ENCODE measurements at places on chromosomes 6 and 20.

GRCh38 chr6:36226438-36227047 is 30.0 kb downstream of the BRPF3 start:
- no peak for DNase-seq

DNA sequence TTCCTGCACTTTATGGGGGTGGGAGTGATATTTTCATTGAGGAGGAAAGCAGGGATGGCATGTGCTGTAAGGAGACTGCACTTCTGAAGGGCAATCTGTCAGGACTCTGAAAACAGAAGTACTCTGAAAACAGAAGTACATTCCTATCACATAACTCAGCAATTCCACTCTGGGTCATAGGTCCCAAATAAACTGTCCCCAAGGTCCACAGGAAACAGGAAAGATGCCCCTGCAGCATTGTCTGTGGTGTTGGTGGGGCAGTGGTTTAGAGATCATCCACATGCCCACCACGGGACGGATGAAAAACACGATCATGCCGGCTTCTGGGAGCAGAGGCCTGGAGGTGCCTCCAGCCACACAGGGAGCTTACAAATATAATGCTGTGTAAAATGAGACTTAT is 150.3 kb downstream of the OTOR start:
- DNase-seq: no peak

- no peak for DNase-seq
Observed at GRCh38 chr6:34992376-34992775, 103.3 kb downstream of the ANKS1A start.

DNA sequence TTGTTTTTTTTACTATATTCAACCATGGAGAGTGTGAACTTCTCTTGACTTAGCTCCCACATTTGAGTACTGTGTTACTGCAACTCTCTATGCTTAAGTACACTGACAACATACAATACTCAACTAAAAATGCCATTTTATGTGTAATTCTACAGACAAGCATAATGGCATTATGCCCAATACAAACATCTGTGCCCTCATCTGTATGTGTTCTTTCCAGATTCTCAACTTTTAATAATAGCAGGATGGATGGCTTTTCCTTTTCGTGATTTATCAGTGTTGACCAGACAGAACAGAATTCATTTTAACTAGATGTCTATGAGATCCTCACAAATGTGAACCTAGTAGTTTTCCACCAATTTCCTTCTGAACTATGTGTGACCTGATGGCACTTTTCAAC is 84.2 kb upstream of the MARCKS start:
- DNase-seq: no peak

- DNase-seq: no peak
Observed at GRCh38 chr6:163239572-163240340, 174.8 kb upstream of the QKI start.

DNA sequence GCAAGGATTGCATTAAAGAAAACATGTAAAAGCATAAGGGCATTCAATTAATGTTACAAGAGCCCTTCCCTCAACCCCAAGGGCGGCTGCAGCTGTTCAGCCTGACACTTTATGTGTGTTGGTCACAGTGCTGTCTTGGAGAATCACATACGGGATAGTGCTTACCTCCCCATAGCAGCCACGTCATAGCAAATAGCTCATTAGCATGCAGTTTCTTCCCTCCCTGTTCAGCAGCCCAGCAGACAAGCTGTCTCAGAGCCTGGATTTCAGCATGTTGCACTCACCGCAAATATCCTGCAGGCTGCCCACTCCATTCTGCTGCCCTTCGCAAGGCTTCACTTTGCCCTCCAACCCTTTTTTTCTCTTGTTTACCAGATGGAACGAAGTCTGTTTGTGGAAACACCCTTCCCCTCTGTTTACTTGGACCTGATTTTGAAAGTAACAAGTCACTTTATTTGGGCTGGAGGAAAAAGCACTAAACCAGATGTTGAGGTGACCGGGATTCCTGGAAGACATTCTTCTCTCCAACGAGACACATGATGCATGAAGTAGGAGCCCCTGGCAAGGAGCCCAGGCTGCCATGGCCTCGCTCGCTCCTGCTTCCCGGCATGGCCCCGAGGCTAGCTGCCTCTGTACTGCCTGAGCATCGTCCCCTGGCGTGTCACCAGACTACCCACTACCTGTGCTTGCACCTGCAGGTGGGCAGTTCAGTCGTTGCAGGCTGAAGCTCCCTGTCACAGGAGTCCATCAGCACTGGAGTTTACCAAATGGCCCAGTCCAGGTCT is 151.6 kb upstream of the GMDS start:
- no peak for DNase-seq

- DNase-seq: peak; percentile 69
Observed at GRCh38 chr6:15491255-15491985, 171.4 kb downstream of the DTNBP1 start.

- no peak for DNase-seq
Observed at GRCh38 chr20:5109276-5109675, 10.5 kb downstream of the PCNA start.

- DNase-seq: no peak
Observed at GRCh38 chr20:17793986-17794385, 94.2 kb downstream of the BANF2 start.

- DNase-seq: peak; percentile 45
Observed at GRCh38 chr20:50308513-50309279, 118.1 kb downstream of the CEBPB start.

DNA sequence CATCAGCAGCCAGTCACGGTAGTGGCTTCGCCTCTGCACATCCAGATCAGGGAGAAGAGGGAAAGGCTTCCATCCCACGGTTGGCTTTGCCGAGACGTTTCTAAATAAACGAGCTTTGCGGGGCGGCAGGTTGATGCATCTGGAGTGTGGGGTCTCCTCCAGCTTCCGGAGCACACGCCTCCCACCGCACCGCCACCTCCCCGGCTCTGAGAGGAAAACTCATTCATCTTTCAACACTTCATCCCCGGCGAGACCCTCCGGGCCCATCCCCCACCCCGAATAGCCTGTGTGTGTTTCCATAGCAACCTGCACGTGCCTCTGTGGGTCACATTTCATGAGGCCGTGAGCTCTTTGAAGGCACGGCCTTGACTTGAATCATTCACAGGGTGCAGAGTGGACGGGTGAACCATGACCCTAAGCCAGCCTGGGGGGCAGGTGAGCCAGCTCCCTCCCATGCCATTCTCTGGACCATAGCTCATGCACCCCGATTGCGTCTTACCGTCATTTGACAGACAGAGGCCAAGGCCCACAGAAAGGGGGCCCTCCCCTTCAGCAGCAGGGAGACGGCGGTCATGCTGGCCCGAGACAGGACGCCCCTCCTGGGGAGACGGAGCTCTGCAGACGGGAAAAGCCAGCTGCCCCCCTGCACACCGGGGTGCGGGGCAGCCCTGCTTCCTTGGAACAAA is 16.2 kb upstream of the CHRNA4 start:
- DNase-seq: peak; percentile 66

DNA sequence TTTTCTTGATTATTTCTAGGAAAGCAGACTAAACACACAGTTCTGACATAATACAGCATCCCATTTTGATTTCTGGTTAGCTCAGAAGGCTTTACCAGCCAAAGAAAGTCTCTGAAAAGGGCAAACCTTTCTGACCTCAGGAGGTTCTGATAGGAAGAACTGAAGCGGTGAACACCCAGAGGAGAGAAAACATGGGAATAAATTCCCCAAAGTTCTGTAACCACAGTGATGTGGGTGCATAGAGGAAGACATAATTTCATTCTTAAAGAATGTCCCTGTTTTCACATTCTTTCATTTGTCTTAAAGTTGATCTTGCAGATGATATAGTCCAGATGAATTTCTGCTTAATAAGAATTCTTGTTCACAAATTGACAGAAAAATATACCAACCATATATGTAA is 60.3 kb downstream of the RSPO3 start:
- DNase-seq: no peak

DNA sequence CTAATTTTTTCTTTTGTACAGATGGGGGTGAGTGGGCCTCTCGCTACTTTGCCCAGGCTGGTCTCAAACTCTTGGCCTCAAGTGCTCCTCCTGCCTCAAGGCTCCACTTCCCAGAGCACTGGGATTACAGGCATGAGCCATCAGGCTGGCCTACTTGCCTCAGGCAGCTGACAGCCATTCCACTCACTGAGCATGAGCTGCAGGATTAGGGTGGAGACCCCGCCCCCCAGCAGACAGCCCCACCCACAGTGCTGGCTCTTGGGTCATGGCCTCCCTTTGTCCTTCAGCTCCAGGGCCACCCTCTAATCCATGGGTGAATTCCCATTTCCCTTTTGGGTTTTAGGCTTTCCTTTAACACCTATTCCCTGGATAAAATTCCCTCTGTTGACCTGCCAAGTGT is 82.1 kb downstream of the BFSP1 start:
- DNase-seq: no peak

GRCh38 chr6:102407886-102408741 is 1014.6 kb downstream of the GRIK2 start:
- DNase-seq: no peak

- DNase-seq: peak; percentile 41
Observed at GRCh38 chr6:7540595-7540994, 876 bp upstream of the DSP start.

DNA sequence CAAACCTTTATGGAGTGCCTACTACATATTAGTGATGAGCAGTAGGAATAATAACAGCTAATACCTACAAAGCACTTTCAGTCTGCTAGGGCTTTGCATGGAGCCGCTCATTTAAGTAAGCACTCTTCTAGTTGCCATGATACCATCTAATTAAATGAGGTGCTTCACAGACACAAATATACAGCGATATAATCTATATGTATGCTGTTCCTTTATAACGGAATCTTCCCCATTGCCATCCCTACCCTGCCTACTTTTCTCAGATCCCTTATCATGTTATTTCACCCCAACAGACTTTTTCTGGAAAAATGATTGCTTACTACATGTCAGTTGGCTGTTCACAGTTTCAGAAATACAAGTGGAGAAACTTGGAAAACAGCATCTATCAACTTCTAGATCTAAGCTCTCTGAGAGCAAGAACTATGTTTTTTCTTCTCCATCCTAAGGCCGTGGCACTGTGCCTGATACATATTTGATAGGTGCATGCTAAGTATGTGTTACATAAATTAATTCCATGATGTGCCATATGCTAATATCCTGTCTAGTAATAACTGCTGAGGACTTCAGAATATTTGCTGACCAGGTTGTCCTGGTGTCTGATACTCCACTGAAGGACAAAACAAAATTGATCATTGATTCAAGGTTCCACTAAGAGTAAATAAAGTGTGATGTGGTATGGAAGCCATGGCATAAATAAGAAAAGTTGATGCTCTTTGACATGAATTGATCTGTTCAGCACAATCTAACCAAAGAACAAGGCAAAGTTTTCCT is 124.6 kb downstream of the GMPR start:
- no peak for DNase-seq

GRCh38 chr6:149095842-149096241 is 221.7 kb upstream of the TAB2 start:
- DNase-seq: no peak

GRCh38 chr20:32404017-32404416 is 45.9 kb downstream of the ASXL1 start:
- no peak for DNase-seq

DNA sequence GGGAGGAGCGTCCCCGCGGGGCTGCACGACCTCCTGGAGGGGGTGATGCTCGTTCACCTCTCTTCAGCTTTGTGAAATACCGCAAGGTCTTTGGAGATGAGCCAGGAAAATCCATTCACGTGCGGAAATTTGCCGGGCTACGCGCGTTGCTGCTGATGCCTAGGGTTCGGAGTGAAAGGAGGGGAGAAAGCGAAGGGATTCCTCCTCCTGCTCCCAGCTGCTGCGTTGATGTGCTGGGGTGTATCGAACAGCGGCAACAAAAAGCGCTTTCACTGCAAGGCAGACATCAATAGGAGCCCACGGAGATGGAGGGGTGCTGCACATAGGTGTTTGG is 391 bp upstream of the B3GAT2 start:
- DNase-seq: no peak

GRCh38 chr6:36626636-36627035 is 32.5 kb downstream of the SRSF3 start:
- DNase-seq: no peak

GRCh38 chr6:75118925-75119515 is 86.8 kb downstream of the COL12A1 start:
- DNase-seq: no peak

GRCh38 chr6:133964052-133964451 is 11.0 kb downstream of the TBPL1 start:
- DNase-seq: no peak

- no peak for DNase-seq
Observed at GRCh38 chr6:5498579-5498899, 237.2 kb downstream of the FARS2 start.

DNA sequence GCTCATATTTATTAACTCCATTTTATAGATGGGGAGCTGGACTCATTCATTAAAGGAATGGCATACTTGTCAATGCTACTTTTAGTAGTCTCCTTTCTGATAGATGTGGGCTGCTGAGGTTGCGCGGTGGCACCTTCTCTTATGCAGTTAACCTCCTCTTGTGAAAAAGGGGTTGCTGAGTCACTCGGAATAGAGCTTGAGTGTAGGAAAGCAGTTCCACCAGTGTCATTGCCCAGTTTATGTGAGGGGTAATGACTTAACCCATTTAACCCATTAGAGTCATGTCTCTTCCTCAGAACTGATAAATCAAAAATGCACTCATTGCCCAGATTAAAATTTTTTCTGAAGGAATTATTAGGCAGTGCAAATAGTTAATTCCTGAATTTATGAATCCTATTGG is 6.3 kb downstream of the MAPK14 start:
- DNase-seq: no peak

DNA sequence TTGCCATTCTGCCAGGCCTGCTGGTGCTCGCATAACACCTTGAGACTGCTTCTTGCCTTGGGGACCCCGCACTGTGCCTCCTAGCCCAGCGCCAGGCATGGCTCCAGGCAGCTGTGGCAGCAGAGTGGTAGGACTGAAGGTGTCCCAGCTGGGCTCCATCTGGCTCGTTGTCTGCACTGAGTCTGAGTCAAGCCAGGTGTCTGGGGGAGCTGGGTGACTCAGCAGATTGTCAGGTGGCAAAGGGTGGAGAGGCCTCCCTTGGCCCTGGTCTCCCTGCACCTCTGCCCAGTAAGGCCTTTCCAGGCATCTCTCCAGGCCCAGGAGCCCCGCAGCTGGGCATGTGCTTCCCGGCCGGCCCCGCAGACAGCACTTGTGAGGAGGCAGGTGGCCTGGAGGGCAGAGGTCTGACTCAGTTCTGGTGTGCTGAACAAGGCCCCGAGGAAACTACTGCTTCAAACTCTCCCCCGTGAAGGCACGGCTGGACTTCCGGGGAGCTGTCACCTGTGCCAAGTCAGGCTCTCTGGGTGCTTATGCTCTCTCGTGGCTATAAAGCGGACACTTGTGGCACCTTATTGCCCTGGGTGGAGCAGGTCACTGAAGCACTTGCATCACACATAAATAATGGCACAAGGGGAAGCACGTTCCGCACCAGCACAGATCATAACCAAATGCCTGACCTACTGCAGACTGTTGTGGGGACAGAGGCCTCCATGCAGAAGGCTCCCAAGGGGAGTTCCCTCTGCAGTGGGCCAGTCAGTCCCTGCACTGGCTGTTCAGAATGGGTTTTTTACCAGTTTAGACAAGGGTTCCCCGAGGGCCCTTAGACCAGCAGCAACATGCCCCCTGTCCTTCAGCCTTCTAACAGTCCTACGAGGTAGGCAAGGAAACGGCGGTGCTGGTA is 27.5 kb downstream of the FOXC1 start:
- no peak for DNase-seq

GRCh38 chr6:111759836-111760785 is 113.1 kb downstream of the FYN start:
- no peak for DNase-seq

- no peak for DNase-seq
Observed at GRCh38 chr20:10916312-10916711, 242.5 kb upstream of the JAG1 start.
